GM20000 (cell line): ENCODE measurements at places on chromosomes 1 and 21.

DNA sequence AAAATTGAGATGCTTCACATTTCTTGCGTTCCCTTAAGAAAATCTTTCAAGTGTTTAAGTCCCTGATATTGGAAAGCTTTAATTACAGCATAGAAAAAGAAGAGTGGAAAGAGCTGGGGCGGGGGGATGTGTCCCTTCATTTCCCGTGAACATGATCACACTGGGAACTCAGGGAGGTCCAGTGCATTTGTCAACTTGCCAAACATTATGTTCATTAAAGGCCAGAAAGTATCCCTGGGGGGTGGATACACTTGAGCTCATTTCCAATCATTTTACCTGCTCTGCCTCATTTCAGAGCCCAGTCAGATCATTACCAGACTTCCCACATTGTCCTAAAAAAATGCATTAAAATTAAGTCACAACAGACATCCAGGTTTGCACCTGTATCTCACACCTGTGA is 123.6 kb upstream of the KCNJ15 start:
- no peak for DNase-seq

- no peak for DNase-seq
These were observed 2.6 kb downstream of the CHD1L start for GRCh38 chr1:147245129-147245528.

DNA sequence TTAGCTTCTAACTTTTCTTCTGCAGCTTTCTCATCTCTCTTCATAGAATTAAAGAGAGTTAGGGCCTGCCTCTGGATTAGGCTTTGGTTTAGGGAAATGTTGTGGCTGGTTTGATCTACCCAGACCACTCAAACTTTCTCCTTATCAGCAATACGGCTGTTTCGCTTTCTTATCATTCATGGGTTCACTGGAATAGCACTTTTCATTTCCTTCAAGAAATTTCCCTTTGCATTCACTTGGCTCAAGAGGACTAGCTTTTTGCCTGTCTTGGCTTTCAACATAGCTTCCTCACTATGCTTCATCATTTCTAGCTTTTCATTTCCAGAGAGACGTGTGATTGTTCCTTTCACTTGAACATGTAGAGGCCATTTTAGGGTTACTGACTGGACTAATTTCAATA is 59.6 kb downstream of the AKT3 start:
- no peak for DNase-seq

DNA sequence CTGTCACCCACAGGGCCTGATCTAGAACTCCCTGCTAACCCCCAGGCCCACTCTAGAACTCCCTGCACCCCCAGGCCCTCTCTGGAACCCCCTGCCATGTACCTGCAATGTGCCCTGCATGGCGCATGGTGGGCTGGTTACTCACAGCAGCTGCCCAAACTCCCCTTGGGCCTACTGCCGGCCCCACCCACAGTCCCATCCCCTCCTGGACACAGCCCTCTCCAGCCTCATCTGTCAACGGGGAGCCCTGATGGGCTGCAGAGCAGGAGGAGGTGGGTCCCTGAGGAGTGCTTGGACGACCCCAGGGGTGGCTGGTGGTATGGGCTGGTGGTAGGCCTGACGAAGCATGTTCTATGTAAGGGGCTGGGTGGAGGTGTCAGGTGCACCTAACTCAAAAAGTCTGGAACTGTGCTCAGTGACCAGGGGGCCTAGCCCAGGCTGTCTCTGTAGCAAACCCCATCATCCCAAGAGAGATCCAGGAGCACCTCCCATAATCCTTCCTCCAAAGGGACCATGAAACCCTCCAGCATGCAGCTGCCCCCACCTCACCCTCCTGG is 19.0 kb upstream of the PRSS38 start:
- no peak for DNase-seq

DNA sequence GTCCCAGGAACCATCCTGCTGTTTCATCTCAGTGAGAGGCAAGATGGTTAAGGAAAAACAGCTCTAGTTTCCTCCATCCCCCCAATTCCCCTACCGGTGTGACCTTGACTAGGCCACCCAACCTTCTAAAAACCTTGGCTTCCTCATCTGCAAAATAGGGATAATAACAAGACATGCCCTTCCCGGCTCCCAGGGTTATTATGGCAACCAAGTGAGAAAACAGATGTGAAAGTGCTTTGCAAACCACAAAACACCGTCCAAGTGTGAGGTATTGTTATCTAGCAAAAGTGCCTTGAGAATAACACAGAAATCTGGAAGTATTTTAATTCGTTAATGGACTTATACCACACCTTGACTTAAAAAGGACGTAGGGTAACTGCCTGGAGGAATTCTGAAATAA is 62.7 kb downstream of the ITPKB start:
- no peak for DNase-seq

- DNase-seq: no peak
These were observed 65.0 kb downstream of the LBR start for GRCh38 chr1:225362805-225363204.

DNA sequence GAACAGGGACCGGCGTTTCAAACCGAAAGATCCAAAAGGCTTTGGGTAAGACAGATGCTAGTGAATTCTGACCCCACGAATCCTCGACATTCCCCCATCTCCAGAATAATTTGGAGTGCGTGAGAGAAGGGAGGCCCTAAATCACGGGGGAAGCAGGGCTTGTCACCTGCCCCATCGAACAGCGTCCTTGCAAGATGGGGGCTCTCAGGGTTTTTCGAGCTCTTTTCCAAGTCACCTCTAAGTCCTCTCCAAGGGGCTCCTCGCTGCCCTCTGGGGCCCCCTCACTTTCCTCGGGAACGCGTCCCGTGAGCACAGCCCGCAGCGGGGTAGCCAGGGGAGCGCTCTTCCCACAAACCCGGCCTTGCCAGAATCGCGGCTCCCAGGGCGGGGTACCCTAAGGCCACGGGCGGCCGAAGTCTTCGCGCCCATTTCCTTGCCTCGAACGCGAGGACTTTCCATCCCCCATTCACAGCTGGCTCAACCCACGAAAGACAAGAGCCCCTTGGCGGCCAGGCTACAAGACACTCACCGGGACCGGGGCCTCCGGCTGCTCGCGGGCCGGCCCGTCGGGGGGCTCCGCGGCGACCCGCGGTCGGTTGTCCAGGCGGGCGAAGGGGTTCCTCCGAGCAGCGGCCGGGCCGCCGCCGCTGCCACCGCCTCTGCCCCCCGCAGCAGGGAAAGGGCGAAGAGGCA is 546 bp downstream of the DONSON start:
- no peak for DNase-seq

DNA sequence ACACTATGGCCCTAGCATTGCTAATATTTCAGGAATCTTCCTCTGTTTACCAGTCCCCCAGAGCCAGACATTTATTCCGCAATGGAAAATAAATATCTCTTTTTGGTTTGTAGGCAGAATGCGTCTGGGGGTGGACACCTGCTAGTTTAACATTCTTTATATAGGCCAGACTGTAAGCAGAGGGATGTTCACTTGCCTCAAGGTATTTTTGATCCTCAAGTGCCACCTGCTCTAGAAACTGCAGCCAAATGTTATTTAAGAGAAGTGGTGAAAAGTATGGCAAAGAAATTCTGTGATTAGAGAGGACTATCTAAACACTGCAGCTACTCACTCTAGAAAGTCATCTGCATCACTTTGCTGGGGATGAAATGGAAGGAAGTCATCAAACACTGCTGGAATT is 164.7 kb downstream of the NEGR1 start:
- DNase-seq: no peak

DNA sequence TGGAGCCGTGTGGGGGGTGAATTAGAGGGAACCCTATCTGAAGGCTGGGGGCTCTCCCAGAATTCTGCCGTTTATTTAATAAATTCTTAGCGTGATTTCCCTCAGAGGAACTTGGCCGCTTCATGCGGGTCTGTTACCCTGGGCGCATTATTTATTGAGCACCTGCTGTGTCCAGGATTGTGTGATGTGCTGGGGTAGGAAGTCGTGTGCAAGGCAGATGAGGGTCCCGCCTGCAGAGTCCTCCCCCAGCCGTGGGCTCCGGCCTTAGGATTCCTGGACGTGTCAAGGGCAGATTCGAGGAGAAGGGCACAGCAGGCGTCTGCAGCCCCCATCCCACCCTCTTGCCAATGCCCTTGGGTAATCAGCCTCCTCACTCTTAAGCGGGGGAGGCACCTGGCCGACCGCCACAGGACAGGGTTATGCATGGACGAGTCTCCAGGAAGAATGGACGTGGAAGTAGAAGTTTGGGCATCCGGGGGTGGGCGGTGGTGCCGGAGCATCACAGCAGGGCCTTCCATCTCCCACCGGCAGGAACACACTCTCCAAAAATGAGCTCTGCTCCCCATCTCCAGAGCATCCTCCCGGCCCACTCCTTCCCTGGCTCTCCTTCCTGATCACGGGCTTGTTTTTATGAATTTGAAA is 233.3 kb upstream of the C1orf174 start:
- no peak for DNase-seq

DNA sequence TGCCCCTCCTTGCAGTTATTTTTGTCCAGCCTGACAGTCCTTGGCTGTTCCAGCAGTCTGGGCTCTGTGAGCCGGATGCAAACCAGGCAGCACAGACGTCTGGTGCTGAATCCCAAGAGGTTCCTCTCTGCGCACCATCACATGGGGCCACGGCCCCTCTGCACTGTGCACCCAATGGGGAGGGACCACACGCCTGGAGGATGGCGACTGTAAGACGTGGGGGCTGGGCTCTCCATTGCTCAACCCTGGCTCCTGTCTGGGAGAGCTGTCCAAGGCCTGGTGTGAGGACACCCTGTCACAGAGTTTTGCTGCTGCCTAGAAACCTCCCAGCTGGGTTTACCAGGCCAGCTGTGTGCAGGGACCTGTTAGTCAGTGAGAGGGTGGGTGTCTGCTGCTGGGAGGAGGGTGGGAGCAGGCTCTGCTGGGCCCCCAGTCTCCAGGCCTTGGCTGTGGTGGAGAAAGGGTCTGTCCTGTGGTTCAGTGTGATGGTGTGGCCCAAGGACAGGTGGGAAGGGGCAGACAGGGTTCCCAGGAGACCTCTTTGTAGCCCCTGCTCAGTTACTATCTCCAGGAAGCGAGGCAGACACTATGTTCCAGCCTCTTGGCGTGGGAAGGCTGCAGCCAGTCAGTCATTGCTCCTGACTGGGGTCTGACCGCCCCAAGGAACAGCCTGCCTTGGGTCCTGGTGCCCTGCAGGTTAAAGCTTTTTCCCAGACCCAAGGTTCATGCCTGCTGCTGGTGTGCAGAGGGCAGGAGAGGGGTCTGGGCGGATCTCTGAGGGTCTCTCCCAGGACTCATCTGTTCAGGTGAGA is 13.8 kb downstream of the HEYL start:
- DNase-seq: no peak

DNA sequence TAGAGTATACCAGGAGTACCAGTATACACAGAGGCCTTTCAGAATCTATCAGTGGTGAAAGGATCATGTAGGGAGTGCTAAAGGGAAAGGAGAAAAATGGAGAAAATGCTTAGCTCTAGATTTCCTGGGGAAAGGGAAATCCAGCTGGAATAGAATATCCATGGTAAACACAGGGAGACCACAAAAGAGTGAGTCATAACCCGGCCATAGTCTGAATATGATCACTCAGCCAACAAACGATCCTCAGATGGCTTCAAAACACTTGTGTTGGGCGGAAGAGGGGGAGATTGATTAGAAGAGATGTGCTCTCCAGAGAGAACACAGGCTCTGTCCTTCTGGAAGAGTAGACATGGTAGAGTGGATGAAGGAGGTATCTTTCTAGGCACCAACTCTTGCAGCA is 180.6 kb downstream of the PAPPA2 start:
- DNase-seq: no peak

DNA sequence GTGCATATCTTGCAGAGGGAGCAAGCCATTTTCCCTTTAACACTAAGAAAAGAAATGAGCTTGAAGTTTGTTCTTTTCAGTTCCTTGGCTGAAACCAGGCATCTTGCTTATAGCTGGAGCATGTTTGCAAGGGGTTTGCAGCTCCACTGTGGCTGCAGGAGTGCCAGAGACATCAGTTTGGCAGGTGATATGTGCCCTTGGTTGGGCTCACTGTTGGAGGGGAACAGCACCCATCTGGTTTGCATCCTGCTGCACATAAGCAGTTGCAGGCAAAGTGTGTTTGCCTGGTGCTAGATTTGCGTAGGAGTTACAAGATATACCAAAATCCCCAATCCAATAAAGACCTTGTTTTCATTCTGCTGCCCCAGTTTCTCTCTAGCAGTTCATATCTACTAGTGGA is 47.8 kb upstream of the IKBKE start:
- no peak for DNase-seq

DNA sequence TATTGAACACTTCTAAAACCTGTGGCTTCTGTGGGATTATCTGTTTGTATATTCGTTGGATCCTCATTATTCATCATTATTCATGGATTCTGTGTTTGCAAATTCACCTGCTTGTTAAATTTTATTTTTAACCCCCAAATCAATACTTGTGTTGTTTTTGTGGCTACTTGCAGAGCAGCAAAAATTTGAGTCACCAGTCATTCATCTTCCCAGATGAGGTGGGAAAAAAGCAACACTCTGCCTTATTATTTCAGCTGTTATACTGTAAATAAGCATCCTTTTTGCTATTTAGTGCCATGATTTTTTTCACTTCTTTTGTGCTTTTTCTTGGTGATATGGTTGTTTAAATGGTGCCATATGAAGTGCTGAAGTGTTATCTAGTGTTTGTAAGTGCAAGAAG is 56.7 kb downstream of the RASAL2 start:
- DNase-seq: no peak

GRCh38 chr1:86450847-86451246 is 17.9 kb upstream of the CLCA1 start:
- DNase-seq: no peak

DNA sequence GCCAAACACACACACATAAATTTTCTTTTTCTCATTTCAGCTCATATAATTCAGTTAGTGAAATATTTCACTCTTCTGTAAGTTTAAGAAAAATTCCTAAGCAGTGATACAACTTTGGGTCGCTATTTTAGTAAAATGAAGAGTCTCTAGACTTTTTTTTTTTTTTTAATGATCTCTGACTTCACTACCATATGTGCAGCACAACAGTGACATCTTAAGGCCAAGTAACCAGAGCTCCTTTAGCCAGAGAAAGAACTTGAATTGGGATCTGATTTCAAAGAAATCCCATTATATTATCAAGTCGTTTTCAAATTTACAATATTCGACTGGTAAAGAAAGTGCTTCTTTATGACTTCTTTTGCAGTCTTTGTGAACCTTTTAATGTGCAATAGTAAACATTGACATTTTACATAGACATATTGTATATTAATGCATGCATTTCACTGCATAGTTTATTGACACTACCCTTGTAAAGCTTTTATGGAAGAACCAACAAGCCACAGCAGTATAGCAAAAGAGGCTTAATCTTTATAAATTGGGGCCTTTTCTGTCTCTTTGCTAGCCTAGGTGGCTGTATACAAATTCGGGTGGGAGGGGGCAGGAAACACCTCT is 62.2 kb downstream of the LRRC40 start:
- DNase-seq: no peak
